ENCODE measurements at places on chromosomes 1 and 21. TPM values are rescaled to one million over a fixed set of nuclear protein-coding genes. Genes with fewer than 3 reads are reported as not detected.

Gene LDLRAD1
- not detected for total RNA-seq

Gene KIF2C
- total RNA-seq: 75.0 TPM

Gene ATP5PB
- 380 TPM for total RNA-seq

Gene ARMH1
- total RNA-seq: 18.1 TPM

GRCh38 chr1:33897092-33897725, 33.3 kb downstream of the HMGB4 start:
- H3K27ac ChIP-seq: no peak overlapping the region
- H3K36me3 ChIP-seq: no peaks in the 10 kb centered on the region
- no peaks in the 10 kb centered on the region for H3K27me3 ChIP-seq
- no peak for DNase-seq
- H3K4me3 ChIP-seq: no peak overlapping the region

- no peaks in the 10 kb centered on the region for H3K27me3 ChIP-seq
- H3K27ac ChIP-seq: peak overlapping the region; percentile 96
- DNase-seq: no peak
- H3K4me1 ChIP-seq: no peaks in the 10 kb centered on the region
- H3K36me3 ChIP-seq: peaks cover 7% of the 10 kb centered on the region
These were observed 1.9 kb downstream of the PUM1 start for GRCh38 chr1:31063631-31064030.

DNA sequence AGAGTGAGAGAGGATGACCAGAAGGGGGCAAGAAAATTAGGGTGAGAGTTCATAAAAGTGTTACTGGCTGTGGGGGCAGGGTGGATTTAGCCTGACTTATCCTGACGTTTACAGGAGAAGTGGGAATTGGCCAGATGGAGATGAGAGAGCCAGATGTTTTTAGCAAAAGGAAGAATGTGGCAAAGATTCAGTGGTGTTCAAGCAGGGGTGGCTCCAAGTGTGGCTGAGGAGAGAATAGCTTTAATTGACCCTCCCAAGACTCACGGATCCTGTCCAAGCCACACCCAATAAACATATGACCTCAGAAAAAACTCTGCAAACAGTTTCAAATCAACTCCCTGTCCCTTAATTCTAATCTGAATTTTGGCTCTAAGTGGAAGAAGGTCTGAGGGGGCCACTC, 35.2 kb upstream of the EDEM3 start:
- DNase-seq: no peak
- no peaks in the 10 kb centered on the region for H3K36me3 ChIP-seq
- H3K4me1 ChIP-seq: peaks cover 3% of the 10 kb centered on the region
- no peak overlapping the region for H3K4me3 ChIP-seq
- H3K27me3 ChIP-seq: no peaks in the 10 kb centered on the region
- H3K27ac ChIP-seq: no peak overlapping the region

DNA sequence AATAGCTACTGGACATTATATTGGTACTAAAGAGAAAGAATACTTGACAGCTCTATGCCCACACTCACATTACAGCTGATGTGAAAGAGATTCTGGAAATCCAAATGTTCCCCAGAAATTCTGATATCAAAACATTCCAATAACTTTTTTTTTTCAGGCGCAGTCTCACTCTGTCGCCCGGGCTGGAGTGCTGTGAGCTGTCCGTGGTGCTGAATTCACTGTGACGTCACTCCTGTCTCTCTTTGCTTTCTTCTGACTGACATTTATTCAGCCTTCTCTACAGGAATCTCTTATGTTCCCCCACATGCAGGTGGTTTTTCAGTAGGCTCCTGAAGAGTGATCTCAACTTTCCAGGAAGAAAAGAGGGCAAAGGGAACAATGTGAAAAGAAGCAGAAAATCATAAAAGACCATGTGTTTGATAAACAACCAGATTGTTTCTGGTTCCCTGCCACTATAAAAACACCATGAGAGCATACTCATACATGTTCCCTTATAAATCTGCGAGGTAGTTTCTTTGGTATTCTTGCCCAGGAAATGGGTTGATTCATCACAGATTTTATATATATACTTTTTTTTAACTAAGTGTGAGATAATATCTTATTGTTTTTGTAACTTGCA, 6.2 kb downstream of the S100A7A start:
- no peak for DNase-seq
- no peaks in the 10 kb centered on the region for H3K27me3 ChIP-seq
- H3K4me1 ChIP-seq: no peaks in the 10 kb centered on the region
- no peak overlapping the region for H3K4me3 ChIP-seq

- no peaks in the 10 kb centered on the region for H3K4me1 ChIP-seq
- H3K4me3 ChIP-seq: no peak overlapping the region
- H3K27me3 ChIP-seq: no peaks in the 10 kb centered on the region
- H3K27ac ChIP-seq: no peak overlapping the region
- H3K36me3 ChIP-seq: no peaks in the 10 kb centered on the region
These were observed 25.6 kb upstream of the PLA2G2E start for GRCh38 chr1:19949016-19949415.

DNA sequence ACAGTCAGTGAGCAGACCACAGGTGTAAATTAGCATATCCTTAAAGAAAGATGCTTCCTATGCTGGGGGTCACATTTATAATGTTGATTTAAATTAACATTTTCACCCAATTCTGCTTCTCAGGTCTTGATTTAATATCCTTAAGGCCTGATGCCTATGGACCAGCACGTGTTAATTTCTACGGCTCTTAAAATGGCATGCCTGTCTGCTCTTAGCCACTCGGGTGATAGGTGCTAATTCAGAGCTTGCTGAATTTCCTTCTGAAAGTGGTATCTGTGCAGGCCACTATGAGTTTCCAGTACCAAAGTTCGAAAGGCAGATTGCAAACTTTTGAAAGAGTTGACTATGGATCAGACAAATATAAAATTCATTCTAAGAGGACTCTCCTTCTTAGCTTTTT, 487.4 kb upstream of the ADGRL2 start:
- H3K4me1 ChIP-seq: no peaks in the 10 kb centered on the region
- DNase-seq: no peak

DNA sequence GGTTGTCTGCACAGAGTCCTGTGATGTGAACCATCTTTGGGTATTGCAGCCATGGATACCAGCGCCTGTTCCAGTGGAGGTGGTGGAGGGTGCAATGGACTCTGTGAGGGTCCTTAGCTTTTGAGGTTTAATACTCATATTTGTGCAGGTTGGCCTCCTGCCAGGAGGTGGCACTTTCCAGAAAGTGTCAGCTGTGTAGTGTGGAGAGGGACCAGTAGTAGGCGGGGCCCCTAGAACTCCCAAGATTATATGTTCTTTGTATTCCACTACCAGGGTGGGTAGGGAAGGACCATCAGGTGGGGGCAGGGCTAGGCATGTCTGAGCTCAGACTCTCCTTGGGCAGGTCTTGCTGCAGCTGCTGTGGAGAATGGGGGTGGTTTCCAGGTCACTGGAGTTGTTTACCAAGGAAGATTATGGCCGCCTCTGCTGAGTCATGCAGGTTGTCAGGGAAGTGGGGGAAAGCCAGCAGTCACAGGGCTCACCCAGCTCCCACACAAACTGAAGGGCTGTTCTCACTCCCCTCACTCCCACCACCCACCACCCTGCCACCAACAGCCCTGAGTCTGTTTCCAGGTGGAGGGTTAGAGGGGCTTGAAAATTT, 31.2 kb upstream of the ZNF678 start:
- no peaks in the 10 kb centered on the region for H3K27me3 ChIP-seq
- H3K36me3 ChIP-seq: no peaks in the 10 kb centered on the region
- no peaks in the 10 kb centered on the region for H3K4me1 ChIP-seq
- DNase-seq: no peak

DNA sequence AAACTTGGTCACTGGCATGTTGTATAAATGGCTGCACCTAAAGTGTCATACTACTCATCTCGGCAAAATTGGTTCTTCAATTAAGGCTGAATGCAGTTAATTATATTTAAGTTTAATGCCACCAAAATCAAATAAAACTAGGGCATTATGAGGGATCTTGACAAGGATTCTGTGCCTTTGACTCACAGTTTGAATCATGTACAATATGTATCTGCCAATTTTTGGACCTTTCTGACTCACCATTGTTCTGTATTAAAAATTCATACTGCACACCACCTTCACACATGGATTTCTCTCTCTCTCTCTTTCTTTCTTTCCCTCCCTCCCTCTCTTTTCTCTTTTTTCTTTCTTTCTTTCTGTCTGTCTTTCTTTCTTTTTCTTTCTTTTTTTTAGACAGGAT, 14.1 kb upstream of the STXBP3 start:
- H3K27ac ChIP-seq: no peak overlapping the region
- no peak for DNase-seq
- peaks cover 2% of the 10 kb centered on the region for H3K27me3 ChIP-seq
- H3K4me1 ChIP-seq: no peaks in the 10 kb centered on the region

DNA sequence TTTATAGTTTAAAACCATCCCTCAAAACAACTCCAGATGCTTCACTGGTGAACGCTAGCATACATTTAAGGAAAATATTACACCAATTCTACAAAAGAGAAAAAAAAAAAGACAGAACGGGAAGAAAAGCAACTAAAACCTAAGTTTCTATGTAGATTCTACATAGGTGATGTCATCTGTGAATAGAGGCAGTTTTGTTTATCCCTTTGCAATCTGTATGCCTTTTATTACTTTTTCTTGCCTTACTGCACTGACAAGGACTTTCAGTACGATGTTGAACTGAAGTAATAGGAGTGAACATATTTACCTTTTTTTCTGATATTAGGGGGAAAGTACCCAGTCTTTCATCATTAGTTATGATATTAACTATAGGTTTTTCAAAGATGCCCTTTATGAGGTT, 101.7 kb upstream of the HAO2 start:
- H3K27me3 ChIP-seq: no peaks in the 10 kb centered on the region
- no peak overlapping the region for H3K4me3 ChIP-seq
- H3K4me1 ChIP-seq: peaks cover 14% of the 10 kb centered on the region
- no peak for DNase-seq

- H3K4me1 ChIP-seq: peaks cover 5% of the 10 kb centered on the region
- no peak overlapping the region for H3K27ac ChIP-seq
- peaks cover 16% of the 10 kb centered on the region for H3K36me3 ChIP-seq
- H3K4me3 ChIP-seq: no peak overlapping the region
These were observed 21.8 kb downstream of the POFUT2 start for GRCh38 chr21:45265721-45266517.

DNA sequence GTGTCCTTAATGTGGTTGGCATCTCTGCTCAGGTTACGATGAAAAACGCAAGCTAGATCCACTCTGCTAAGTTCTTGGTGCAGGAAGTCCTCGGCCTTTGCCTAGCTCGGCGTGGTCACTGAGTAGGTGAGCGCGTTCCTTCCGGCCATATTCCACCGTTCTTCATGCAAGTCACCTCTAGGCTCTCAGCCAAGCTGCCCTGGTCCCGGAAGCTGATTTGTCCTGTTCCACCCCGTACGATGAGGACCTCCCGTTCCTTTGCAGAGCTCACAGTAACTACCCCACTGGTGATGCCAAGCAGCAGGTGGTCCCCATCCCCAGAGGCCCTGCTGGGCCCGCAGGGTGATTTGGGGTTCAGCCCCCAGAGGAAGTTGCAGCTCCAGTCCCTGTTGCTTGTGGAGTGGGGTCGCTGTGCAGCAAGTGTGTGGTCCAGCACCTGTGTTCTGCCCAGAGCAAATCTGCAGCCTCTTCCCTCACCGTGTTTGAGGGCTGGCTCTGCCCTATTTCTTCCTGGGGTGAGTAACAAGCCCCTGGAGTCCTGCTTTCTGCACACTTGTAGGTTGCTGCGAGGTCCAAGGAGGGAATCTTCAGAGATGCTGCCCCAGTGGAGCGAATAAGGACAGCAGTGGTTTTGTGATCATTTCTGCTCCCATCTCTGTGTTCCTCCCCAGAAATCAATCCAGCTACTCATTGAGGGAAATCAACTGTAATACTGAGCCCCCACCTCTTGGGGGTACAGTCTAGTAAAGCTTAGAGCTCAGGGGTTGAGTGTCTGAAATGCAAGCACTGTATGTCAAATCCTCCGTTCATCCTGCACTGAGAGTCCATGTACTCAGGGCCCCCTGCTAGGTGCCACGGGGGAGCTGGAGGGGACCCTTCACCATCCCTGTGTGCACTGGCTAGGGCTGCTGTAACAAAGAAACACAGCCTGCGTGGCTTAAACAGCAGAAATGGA, 2.3 kb downstream of the UMODL1 start:
- DNase-seq: no peak
- H3K36me3 ChIP-seq: no peaks in the 10 kb centered on the region
- H3K27ac ChIP-seq: no peak overlapping the region
